Uterus (tissue), 4 donors: ENCODE measurements at places on chromosomes 6 and 20. TPM values are rescaled to one million over a fixed set of nuclear protein-coding genes. Genes with fewer than 3 reads are reported as not detected.

Gene DHX35
- total RNA-seq: 23.5 TPM

- DNase-seq: no peak
Measured at GRCh38 chr6:36319436-36319762, 17.3 kb downstream of the BNIP5 start.

DNA sequence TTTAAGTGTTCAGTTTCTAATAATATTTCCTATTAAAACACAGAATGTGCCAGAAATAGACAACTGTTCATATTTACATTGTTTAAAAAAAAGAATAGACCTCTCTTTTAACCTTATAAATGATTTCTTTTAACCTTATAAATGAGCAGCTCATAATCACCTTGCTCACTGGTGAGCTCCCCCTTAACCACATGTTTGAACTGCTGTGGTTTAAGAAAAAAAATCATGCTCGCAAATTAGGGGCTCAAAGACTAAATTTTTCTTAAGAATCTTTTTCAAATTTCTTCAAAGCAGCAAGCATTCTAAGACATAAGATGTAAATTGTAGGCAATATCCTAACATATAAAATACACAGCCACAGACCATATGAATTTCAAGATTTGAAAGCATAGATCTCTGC is 32.8 kb downstream of the FAM8A1 start:
- no peak for DNase-seq

DNA sequence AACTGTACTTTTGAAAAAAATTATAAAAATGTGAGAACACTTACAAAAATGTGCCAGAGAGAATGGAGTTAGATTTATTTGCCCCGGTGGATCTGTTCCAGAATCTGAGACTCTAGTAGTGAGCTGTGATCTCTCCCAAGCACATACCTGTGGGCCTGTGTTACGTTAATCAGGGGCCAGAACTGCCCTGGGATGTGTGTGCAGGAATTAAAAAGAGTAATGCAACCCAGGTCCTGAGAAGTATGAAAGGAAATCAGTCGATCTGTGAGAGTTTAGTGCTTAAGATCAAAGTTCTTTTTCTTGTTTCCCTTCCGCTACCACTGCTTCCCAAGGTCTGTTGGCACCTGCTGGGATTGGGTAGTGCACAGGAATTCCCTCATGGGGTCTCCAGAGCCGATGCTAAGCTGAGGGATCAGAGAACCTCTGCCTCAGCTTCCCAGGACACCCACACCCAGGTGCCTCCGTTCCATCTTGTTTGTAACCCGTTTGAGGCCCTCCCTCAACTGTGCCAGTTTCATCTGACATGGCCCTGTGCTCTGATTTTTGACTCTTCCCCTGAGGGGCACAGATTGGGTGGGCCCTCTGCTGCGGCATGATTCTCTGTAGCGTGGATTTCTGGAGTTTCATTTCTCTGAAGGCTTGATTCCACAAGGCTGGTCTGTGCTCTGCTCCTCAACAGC is 87.7 kb downstream of the RREB1 start:
- DNase-seq: no peak
